Amniotic stem cell (primary cell): ENCODE measurements at places on chromosomes 1 and 21.

DNA sequence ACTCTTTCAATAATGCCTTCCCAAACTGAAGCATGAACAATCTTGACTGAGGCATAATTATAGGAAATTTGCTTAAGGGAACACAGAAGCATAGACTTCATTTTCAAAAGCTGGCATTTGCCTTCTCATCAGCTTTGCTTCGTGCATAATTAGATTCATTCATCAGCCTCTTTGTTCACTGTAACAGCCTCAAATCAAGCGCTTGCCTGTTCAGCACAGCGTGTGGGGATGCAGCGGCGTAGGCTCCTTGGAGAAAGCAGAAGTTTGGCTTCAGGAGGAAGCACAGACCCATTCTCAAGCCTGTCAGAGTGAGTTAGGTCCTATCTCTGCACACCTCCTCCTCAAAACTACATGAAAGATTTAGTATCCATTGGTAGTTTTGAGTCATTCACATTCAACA lies 246.4 kb upstream of the MAP1LC3C start:
- DNase-seq: no peak

- DNase-seq: no peak
Observed at GRCh38 chr1:2592672-2593071, 6.1 kb downstream of the PRXL2B start.

DNA sequence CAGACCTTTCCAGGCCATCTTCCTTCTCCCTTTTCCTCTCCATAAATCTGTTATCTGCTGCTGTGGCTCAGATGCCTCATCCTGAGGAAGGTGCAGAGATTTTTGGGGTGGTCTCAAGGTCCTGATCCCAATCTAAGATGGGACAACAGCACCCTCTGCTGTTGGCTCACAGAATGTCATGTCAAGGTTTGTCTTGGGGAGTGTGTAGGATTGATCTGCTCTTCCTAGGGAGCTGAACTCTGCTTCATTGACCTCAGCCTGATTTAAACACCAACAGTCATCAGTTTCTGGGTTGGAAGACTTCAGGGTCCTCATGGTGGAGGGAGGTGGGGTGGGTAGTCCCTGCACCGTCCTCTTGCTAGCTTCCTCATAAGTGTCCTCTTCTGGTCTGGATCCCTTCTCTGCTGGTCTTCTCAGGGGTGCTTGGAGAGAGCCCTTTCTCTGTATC lies 62.8 kb upstream of the LAX1 start:
- DNase-seq: no peak

DNA sequence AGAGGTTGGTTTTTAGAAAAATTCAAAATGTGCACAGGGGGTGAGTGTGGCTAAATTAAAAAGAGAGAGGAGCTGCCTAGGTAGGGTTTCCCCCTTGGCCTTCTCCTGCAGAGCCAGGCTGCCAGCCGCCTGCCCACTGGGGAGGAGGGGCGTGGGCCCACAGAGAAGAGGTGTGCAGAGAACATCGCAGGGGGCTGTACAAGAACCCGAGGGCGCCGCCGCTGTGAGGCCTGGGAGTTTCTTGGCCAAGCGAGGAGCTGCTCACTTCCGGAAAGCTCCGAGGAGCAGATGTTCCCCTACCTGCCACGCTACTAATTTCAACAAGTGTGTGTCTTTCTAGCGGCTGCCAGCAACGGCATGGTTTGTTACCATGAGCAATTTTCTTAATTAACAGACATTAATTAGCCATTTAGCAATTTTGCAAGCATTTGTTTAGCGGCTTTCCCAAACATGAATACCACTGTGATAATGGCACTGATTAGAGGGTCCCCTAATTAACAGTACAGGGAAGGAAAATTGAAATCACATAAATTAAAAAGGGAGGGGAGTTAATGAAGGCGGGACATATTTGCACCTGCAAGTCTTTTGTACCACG lies 59.7 kb downstream of the MRPL37 start:
- DNase-seq: no peak

DNA sequence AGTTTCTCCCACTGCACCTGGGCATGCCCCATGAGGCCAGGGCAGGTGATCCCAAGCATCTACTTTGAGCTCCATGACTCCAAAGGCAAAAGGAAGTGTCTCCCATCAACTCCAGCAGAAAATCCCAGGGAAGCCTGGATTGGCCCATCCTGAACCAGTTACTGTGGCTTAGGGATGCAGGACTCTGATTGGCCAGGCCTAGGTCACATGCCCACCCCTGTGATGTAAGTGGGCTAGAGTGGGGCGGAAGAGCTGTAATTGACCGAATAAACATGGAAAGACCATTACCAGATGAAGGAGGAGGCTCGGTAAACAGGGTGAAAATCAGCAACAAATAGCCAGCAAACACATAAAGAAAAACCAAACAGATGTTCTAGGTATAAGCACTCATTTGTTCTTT lies 45.2 kb downstream of the MATN1 start:
- DNase-seq: no peak

GRCh38 chr1:154703170-154703569 lies 95.2 kb upstream of the ADAR start:
- DNase-seq: no peak

DNA sequence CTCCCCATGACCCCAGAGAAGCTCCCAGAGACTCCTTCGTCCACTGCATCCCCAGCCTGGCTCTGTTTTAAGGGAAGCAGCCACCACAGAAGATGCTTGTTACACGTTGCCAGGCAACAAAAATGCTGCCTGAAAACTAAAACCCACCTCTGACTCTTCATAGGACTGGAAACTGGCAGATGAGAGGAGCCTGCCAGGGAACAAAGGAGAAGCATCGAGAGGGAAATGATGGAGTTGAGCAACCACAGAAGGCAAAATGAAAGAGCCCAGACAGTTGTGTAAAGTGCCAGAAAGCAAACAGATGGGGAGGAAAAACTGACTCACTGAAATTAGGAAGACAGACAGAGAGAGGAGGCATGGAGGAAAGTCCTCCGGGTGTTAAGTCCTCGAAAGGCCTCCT lies 118.4 kb downstream of the KCNN3 start:
- no peak for DNase-seq

- DNase-seq: no peak
Observed at GRCh38 chr1:95254959-95255358, 20.9 kb downstream of the RWDD3 start.

- DNase-seq: no peak
Observed at GRCh38 chr1:227901906-227902640, 45.7 kb downstream of the WNT9A start.

GRCh38 chr1:179825798-179826460 lies 51.7 kb downstream of the TOR1AIP2 start:
- no peak for DNase-seq

DNA sequence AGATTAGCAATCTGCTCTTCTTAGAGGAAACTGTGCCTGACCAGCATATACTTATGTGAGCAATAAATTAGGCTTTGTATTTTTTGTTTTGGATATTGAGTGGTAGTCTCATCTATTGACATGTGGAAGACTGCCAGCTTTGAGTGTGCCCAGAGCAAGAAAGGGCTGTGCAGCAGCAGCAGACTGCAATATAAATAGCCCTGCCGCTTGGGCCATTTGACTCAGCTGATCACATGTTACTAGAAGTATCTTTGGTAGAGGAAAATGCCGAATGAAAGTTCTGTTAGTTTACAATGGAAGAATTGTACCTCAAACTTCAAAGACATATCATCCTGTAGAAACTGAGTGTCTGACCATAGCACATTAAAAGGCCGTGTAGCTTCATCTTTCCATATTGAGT lies 9.1 kb upstream of the PSMB2 start:
- no peak for DNase-seq

GRCh38 chr1:1005774-1006304 lies 5.9 kb upstream of the HES4 start:
- no peak for DNase-seq
